Activated CD4-positive, alpha-beta memory T cell treated with anti-CD3 and anti-CD28 coated beads, Interleukin-2, amount 10 ng/mL, durations not matched to agents 7 days and 5 days (primary cell): ENCODE measurements at places on chromosomes 2 and 18. TPM values are rescaled to one million over a fixed set of nuclear protein-coding genes. Genes with fewer than 3 reads are reported as not detected.

DNA sequence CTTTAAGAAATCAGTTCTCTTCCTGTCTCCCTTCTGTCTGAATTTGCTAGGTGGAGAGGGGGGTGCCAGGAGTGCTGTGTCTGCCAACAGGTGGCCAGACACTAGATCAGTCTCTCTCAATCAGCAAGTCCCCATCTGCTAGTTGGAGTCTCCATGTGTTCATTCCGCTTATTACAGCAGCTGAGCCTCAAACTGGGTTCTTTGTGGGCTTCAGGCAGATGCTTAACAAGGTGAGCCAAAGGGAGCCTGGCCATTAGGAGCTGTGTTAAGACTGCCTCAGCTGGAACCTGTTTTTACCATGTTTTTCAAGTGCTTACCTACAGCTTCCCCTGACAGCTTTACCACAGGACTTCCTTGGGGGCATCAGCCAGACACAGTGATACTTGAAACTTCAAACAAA lies 401.9 kb downstream of the LRP1B start:
- no peak for DNase-seq

DNA sequence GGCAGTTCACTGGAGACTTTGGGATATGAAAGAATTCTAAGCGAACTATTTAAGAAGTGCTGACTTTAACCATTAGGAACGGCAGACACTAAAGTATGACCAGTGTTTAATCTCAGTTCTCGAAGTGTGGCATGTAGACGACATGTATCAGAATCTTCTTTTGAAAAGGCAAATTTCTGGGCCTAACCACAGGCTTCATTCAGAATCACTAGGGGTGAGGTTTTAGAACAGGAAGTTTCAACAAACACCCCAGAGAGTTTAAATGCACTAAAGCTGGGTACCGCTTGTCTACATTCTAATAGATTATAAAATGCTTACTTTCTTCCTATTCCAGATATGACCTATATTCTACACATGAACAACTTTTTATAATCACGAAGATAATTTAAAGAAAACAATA lies 180.3 kb downstream of the ANKRD44 start:
- no peak for DNase-seq

GRCh38 chr2:217478831-217479455 lies 523.9 kb downstream of the TNS1 start:
- DNase-seq: no peak

DNA sequence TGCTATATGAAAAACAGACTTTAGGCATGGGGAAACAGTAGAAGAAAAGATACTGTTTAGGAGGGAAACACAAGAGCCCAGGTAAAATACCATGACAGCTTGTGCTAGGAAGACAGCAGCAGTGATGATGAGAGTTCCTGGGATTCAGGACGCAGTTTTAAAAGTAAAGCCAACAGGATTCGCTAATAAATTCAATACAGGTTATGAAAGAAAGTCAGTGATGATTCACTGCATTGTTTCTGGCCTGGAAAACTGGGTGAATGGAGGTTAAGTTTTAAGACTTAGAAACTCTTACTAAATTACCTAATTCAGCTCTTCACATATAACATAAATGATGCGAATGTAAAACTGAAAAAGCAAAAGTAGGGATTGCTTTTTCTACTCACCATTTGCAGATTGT lies 27.9 kb upstream of the RNU4ATAC start:
- DNase-seq: no peak

DNA sequence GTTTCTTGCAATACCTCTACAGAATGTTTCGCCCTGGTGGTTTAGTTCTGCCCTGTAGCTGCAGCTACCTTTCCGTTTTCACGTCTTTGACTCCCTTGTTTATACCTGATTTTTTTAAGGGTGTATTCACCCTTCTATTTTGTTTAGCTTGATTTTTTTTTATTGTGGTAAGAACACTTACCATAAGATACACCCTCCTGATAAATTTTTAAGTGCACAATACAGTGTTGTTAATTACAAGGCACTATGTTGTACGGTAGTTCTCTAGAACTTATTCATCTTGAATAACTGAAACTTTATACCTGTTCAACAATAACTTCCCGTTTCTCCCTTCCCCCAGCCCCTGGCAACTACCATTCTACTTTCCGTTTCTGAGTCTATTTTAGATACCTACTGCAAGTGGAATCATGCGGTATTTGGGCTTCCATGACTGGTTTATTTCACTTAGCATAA lies 48.9 kb upstream of the NABP1 start:
- DNase-seq: no peak

DNA sequence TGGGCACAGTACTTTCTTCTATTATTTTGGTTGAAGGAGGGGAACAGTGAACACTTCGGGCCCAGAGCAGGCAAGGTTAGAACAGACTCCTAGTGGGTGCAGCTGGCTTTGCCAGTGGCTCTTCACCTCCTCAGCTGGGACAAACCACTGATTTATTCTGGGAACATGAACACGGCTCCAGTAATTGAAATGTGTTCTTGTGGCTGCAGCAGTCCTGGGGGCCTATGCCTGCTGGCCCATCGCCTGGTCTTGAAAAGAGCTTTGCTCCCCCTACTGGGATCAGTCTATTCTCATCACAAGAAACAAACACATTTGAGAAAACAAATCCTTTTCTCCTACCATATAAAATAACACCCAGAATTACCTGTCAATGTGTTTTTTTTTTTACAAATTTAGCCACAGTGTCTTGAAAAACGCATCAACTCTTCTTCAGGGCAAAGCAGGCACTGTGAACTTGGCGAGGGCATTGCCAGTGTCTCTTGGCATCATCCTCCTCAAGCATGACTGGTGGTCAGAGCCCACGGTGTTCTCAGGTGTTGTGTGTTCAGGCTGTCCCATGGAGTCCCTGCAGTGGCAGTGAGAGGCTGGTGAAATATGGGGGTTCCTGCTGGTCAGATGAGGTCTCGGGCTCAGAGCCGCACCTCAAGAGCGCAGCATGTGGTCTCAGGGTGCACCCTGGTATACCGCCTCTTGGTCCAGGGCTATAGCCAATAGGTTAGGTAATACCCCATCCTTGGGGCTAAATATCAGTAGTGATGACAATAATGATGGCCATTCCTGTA lies 51.3 kb downstream of the RNF144A start:
- DNase-seq: no peak

Gene PLA2R1
- total RNA-seq: not detected

Gene SIX3
- 0.13 TPM for total RNA-seq

Gene OBSL1
- not detected for total RNA-seq

Gene RBBP8
- total RNA-seq: 55.9 TPM

Gene C2orf72
- total RNA-seq: 0.98 TPM

Gene MPP4
- not detected for total RNA-seq
